Fibroblast of lung (primary cell): ENCODE measurements at places on chromosomes 13 and 19. TPM values are rescaled to one million over a fixed set of nuclear protein-coding genes. Genes with fewer than 3 reads are reported as not detected.

- H3K27me3 ChIP-seq = no peaks in the 10 kb centered on the region
- no peak overlapping the region for H3K4me3 ChIP-seq
- DNase-seq = no peak
- no peaks in the 10 kb centered on the region for H3K36me3 ChIP-seq
These were observed 973.9 kb upstream of the PRR20A start for GRCh38 chr13:56166864-56167263.

DNA sequence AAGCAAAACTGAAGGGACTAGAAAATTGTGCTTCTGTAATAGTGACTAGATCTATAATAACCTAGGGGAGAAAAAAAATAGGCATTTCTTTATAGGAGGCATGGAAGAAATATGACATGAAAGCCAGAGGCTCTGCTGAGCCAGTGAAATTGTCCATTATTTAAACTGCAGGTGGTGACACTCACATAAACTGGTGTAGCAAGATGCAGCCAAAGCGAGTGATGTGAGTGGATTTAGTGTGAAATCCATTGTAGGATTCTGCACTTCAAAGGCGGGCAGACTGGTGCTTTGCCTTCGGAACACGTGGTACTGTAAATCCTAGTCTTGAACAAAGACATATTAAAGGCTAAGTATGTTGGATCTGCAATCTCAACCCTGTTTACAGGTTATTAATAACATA, 361.9 kb downstream of the TBC1D4 start:
- no peak overlapping the region for H3K27ac ChIP-seq
- H3K36me3 ChIP-seq = no peaks in the 10 kb centered on the region
- H3K27me3 ChIP-seq = no peaks in the 10 kb centered on the region
- DNase-seq = no peak

GRCh38 chr19:16403151-16403977, 68.4 kb downstream of the EPS15L1 start:
- H3K4me1 ChIP-seq = no peaks in the 10 kb centered on the region
- no peak for DNase-seq
- no peak overlapping the region for H3K4me3 ChIP-seq
- no peaks in the 10 kb centered on the region for H3K27me3 ChIP-seq
- H3K27ac ChIP-seq = no peak overlapping the region
- peaks cover 29% of the 10 kb centered on the region for H3K36me3 ChIP-seq

GRCh38 chr13:79312340-79312855, 93.7 kb downstream of the RBM26 start:
- no peak overlapping the region for H3K4me3 ChIP-seq
- DNase-seq = peak; percentile 21
- H3K27ac ChIP-seq = no peak overlapping the region
- H3K36me3 ChIP-seq = no peaks in the 10 kb centered on the region

DNA sequence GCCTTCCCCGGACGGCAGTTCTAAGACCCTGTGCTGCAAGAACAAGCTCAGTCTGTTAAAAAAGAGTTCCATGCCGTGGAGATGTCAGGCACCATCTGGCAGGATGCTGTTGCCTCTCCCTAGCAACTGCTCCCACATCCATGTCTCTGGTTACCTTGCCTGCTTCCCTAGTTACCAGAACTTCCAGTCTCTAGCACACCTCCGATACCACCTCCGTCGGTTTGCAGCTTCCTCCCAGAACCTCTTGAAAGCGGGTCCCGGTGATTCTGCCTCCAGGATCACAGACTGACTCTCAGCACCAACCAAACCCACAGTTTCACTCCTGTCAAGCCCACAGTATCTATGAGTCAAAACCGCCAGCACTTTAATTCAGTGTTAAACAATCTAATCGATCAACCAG, 55.4 kb downstream of the KCTD12 start:
- no peaks in the 10 kb centered on the region for H3K27me3 ChIP-seq
- peaks cover 3% of the 10 kb centered on the region for H3K4me1 ChIP-seq
- H3K4me3 ChIP-seq = no peak overlapping the region
- no peak for DNase-seq

C19orf73 gene
- total RNA-seq = 0.51 and 0.83 TPM in 2 replicates

BEST2 gene
- total RNA-seq = not detected in 2 replicates
